ENCODE measurements at places on chromosomes 2 and 18.

GRCh38 chr2:235382601-235383000, 111.2 kb upstream of the AGAP1 start:
- DNase-seq = no peak

DNA sequence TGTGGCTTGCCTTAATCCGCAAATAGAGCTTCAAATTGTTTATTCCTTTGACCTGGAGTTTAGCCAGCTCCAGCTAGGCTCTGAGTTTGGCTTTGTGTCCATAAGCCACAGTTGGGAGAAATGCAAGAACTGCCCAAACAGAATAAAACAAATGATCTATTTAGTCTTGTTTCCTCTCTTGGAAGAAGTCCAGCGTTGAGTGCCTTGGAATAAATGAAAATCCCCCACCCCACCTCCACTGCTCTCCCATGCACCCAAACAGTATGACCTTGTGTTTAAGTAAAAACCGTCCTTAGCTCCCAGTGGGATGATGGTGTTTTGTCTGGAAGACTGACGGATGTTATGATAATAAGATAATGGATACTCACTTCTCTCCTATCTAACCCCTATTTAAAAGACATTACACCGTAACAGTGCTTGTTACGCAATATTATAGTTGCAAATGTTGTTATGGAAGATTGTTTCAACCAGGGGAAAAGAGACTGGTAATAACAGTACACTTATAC, 3.2 kb upstream of the SERPINE2 start:
- DNase-seq = no peak

- DNase-seq = no peak
Observed at GRCh38 chr2:188957646-188958045, 16.5 kb upstream of the COL3A1 start.

GRCh38 chr18:41311571-41312547, 643.2 kb upstream of the PIK3C3 start:
- no peak for DNase-seq
